ENCODE measurements at places on chromosomes 3 and 15. TPM values are rescaled to one million over a fixed set of nuclear protein-coding genes. Genes with fewer than 3 reads are reported as not detected.

The FRMD5 gene
- 29.0 TPM for total RNA-seq

The GOLGA8T gene
- under 0.01 TPM for total RNA-seq

The RASA2 gene
- total RNA-seq: 23.4 TPM

The CPNE9 gene
- total RNA-seq: not detected

The MCTP2 gene
- total RNA-seq: not detected

All from epithelial cell of umbilical artery (primary cell).